ENCODE measurements at places on chromosomes 3 and 15.
A peak's percentile ranks its signal among the peaks of the same experiment; 100 is the strongest.

DNA sequence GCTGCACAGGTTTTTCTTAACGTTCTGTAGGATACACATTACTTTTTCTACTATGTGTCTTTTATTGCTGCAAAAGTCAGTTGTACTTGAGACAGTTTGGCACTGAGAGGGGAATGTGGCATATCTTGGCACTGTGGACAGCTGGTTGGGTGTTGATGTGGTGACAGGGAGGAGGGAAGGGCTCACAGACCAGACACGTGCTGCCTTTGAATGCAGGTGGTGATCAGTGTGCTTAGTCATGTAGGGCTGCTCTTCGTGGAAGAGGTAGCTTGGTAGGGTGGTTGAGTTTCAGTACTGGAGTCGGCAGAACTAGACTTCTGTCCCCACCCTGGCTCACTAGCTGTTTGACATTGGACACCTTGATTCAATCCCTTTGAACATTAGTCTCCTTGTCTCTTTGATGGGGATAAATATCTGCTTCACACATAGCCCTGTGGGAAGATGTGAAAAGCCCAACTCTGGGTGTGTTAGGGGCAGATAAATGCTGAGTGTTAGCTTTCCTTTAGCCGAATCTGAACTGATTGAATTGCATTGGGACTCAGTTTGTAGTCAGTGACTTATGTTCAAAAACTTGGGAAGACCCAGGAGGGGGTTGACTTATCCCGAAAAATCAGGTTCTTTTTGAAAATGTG, 108.4 kb downstream of the PTPRG start:
- DNase-seq = no peak

- DNase-seq = no peak
These were observed 135.8 kb downstream of the FNDC3B start for GRCh38 chr3:172175254-172175599.

DNA sequence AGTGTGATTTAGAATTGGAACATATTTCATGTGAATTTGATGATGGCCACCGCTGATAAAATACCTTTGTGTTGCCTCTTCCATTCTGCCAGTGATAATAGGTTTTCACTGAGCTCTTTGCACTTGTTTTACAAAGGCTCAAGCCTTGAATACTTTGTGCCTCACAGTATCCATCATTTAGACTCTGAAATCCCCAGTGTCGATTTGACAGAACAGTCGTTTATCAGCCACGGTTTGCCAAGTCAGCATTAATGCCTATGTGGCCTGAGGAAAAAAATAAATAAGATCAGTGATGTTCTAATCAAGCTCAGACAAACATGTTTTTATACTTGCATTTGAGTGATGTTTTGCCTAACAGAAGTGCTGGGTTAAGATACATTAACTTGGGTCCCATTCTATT, 399.1 kb downstream of the RBMS3 start:
- DNase-seq = no peak

DNA sequence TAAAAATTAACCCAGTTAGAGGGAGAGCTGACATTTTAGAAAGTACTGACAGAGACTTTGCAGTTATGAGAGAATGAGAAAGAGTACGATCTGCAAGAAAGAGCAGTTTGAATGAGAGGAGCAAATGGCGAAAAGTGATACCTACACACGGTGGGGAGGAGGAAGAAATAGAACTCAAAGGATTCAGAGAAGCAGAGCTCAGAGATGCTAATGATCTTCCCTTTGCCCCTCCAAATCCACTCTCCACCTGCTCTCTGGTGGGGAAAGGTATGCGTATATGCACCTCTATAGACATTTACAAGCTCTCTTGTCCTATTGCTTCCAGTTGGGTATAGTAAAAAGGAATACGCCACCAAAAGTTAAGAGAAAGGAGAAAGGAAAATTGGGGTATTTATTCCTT, 123.3 kb upstream of the TTC14 start:
- no peak for DNase-seq

- no peak for DNase-seq
These were observed 310.4 kb upstream of the NR2F2 start for GRCh38 chr15:96020133-96020532.

DNA sequence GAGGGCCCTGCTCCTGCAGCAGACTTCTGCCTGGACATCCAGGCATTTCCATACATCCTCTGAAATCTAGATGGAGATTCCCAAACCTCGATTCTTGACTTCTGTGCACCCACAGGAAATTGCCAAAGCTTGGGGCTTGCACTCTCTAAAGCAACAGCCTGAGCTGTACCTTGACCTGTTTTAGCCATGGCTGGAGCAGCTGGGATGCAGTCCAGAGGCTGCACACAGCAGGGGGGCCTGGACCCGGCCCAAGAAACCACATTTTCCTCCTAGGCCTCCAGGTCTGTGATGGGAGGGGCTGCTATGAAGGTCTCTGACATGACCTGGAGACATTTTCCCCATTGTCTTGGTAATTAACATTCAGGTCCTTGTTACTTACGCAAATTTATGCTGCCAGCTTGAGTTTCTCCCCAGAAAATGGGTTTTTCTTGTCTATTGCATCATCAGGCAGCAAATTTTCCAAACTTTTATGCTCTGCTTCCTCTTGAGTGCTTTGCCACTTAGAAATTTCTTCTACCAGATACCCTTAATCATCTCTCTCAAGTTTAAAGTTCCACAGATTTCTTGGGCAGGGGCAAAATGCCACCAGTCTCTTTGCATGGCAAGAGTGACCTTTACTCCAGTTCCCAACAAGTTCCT, 11.8 kb upstream of the MYO5A start:
- DNase-seq = peak; percentile 30

GRCh38 chr3:13371100-13372075, 48.7 kb downstream of the NUP210 start:
- DNase-seq = no peak

DNA sequence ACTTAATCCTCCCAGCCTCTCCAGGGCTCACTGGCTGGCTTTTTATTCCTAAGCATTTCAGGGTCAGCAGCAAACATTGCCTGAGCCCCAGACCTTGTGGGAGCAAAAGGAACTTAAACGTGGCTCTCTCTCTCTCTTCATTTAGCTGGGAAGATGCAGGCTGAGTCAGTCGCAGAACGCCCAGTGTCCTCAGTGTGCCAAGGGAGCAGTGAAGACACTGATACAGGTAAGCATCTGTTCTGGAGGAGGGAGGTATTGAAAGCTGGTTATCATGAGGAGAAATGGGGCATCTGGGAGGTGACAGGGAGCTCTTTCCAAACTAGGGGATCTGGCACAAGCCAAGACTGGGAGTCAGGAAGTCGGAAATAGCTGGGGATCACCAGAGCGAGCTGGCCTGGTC, 4.3 kb downstream of the RHOV start:
- DNase-seq = no peak

DNA sequence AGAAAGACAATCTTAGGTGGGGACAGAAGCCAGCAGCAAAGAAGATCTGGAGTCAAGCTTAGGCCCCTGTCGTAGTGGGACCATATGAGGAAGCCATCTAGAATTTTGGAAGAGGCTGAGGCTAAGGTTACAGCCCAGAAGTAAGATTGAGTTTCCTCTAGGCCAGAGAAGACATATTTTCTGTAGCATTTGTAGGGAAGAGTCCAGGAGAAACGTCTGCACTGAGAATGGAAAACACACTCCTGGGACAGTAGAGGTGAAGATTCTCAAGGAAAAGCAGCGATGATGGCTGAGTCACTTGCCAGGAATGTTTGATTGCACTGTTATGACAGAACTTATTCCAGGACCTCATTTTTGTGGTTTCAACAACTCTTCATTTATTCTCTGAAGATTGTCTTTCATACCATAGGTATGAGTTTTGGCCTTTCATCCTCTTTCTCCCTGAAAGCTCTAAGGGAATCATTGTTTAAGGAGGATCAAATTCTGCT, 107.2 kb downstream of the GTPBP8 start:
- DNase-seq = no peak

- no peak for DNase-seq
These were observed 201.3 kb downstream of the ABHD5 start for GRCh38 chr3:43892061-43892460.

- DNase-seq = no peak
These were observed 23.3 kb downstream of the ANAPC13 start for GRCh38 chr3:134462331-134462941.

DNA sequence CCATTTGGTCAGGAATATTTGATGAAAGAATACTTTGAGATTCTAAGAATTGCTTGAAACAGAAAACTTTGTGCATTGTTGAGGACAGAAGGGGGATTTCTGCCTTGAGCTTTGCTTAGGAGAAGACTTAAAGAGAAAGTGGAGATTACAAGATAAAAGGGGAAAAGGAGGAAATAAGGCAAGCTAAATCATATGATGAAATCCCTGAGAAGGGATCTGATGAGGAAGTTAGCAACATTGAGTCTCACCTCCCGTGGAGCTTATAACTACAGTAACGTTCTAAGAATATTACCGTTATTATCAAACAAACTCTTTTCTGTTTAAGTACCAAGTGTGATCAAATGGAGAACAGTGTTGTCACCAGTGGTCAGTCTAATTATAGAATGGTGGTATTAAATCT, 414.7 kb upstream of the NAALADL2 start:
- DNase-seq = peak; percentile 62

DNA sequence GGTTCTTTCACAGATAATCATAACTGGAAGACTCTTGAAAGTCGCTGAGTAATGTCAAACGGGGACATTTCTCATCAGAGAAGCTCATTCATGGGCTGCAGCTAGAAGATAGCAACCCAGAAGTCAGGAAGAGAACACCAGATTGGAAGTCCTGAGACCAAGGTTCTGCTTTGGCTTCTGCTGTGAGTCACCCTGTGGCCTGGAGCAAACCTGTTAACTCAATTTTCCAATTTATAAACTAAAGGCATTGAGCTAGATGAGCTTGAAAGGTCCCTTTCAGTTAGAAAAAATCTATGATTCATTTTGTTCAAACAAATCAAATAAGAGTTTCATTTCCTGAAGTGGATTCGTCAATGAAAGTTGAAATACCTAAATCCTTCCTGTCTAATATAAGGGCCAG, 402.2 kb downstream of the EPHB1 start:
- DNase-seq = no peak

- DNase-seq = no peak
These were observed 49.8 kb downstream of the SGO1 start for GRCh38 chr3:20136231-20136630.

GRCh38 chr3:114361391-114361790, 67.6 kb downstream of the TIGIT start:
- no peak for DNase-seq

GRCh38 chr15:69758810-69759790, 306.5 kb downstream of the RPLP1 start:
- DNase-seq = no peak

- DNase-seq = no peak
These were observed 343.8 kb upstream of the FRG2C start for GRCh38 chr3:75320369-75320768.

DNA sequence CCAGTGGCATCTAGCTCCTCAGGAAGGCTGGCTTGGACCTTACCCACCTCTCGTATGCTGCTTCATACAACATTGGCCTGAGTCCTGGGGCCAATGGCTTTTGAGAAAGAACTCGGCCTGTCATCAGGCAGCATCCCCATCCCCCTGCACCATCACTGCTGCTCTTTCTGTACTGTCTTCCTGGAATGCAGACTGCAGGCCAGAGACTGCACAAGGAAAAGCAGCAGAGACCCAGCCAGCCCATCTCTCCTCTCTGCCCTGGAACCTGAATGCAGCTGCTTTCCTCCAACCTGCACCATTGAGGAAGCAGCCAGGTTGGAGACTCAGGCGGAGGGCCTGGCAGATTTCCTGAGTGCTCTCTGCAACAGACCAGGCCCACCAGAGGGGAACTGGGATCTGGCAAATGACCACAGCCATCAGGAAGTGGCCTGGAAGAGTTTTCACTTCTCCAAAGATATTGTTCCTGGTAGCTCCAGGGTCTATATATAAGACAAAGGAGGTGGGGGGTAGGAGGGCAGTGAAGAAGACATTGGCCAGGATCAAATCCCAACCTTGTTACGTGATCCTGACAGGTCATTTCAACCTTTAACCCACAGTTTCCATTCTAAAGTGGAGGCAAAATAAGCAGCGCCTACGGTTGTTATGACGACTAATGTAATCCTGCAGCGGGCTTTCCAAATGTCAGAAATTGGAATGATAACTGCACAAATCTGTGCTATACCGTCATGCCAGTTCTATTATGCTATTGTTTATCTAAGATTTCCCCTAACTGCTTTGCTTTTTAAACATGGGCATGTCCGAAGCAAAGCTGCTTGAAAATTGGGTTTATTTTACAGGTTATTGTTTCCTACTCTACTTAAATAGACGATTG, 24.4 kb upstream of the RAB7A start:
- DNase-seq = peak; percentile 84

GRCh38 chr3:189289251-189289650, 117.5 kb downstream of the TPRG1 start:
- DNase-seq = no peak

GRCh38 chr3:59914251-59914650, 864.4 kb upstream of the CFAP20DC start:
- DNase-seq = no peak

DNA sequence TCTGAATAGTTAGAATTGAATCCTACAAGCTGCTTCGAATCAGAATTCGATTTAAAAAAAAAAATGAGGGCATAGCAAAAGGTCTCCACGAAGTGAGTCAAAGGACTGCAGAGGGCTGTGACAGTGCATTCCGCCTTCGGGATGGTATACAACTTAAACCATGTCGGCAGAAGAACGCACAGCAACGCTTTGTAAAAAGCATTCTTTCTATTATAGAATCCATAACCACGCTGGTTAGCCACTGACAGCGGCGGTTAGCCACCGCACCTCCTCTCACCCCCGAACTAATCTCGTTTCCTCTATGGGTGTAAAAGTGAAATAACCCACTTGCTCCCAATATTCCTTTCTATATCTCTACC, 664 bp upstream of the PIK3CA start:
- no peak for DNase-seq

DNA sequence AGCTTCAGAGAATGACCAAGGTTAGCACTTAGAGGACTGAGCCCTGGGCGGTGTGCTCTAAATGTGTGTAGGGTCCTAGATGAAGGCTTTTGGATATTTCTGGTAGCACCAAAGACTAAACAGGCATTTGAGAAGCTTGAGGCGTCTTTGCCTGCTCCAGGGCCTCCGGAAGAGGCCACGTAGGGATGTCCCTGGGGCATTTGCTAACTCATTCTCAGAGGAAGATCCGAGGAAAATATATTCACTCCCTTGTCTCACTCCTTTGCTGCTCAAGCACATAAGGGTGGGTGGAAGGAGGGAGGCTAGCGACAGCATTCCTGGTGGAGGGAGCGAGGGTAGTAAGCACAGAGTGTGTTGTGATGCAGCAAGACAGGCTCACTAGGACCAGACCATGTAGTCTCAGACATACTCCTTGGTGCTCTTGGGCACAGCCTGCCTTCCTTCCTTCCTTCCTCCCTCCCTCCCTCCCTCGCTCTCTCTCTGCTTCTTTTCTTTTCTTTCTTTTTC, 38.5 kb upstream of the XCR1 start:
- no peak for DNase-seq

DNA sequence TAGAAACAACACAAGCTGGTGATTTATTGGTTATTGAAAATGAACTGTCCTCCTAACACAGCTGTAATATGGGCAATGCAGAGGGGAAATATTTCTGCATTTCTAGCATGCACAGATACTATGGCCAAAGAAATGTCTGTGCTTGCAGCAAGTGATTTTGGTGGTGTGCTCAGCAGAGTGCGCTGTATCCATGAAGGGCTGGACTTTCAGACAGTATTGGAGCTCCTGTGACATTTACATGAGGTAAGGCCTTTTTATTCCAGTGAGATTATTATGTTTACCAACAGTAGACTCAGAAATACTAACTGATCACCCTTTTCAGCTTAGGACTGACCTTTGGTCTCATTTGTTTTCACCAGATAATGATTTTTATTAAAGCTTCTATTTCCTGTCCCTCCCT, 1302.6 kb upstream of the EPHA6 start:
- no peak for DNase-seq
